ENCODE measurements at places on chromosomes 2 and 18. TPM values are rescaled to one million over a fixed set of nuclear protein-coding genes. Genes with fewer than 3 reads are reported as not detected.
A peak's percentile ranks its signal among the peaks of the same experiment; 100 is the strongest.

DNA sequence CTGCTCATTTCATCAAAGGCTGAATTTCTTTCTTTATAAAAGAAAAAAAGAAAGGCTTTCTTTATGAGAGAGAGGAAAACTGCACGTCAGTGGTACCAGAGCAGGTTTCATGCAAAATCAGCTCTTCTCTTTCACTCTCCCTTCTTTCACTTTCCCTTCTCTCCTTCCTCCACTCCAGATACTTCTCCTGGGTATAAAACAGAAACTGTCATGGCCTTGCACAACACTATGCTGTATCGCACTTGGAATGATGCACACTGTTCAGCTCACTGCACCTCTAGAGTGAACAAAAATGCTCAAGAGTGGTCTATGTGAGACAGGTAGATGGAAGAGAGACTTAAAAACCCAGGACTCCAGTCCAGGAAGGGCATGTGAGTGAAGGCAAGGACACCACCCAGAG lies 73.8 kb downstream of the KLF7 start:
- DNase-seq = no peak

Gene FAP
- polyA plus RNA-seq = 1.8 TPM

DNA sequence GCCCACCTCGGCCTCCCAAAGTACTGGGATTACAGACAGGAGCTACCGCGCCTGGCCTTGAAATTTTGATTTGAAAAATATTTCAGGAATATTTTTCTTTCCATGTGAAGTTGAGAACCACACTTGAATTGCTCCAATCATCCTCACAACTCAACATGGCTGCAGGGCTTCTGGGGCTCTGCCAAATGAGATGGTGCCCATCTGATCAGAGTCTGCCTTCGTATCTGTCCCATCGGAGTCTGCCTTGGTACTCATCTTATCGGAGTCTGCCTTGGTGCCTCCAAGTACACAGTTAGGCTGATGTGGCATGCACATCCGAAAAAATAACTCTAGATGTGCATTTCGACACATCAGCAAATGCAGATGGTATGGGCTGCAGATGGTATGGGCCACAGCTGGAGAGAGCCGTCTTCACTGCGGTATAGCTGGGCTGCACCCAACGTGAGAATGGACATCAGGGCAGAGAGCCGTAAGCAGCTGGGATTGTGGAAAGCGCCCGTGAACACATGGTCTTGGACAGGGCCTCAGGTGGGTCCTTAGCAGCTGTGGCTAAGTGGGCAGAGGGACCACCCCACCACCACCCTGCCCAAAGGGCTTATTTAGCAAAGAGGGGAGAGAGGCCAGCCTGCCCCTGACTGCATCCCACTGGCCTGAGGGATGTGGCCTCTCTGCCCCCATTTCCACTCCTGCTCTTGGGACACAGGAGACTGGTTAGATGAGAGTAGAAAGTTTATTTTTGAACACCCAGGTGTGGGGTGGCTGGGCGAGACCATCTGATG lies 52.1 kb upstream of the RBM44 start:
- DNase-seq = no peak

DNA sequence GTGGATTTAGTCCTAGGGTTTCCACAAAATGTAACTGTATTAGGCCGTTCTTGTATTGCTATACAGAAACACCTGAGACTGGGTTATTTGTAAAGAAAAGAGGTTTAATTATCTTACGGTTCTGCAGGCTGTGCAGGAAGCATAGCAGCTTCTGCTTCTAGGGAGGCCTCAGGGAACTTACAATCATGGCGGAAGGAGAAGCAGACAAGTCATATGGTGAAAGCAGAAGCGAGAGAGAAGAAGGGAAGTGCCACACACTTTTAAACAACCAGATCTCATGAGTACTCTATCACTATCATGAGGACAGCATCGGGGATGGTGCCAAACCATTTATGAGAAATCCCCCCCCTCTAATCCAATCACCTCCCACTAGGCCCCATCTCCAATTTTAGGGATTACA lies 9.5 kb upstream of the CCDC68 start:
- DNase-seq = no peak

GRCh38 chr18:74836296-74837139 lies 238.8 kb downstream of the ZNF407 start:
- DNase-seq = no peak

DNA sequence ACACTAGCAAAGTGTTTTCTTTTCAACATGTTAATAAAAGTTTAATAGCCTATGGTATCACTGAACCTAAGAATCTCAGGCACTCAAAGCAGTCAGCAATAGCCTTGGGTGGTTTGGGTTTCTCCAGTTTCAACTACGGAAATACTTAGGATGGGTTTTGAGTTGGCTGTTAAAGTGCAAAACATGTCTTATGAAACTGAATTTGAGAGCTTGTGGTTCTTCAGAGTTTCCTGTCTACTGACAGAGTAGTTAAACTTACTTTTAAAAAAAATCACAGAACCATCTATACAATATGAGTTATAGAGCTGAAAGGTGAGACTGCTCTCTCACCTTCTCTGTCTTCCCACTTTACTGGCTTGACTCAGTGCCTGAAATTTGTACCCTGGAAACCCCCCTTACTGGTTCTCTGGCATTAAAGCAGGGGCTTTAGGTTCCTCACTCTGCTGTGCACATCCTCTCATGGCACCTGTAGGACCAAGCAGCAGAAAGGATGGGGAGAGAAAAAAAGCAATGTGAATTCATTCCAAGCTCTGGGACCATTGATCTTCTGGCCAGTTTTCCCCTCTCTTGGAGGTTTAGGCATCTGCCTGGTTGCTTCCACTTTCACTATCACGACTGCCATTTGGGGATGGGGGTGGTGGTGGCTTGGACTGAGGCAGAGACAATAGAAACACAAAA lies 18.1 kb downstream of the CCDC141 start:
- DNase-seq = peak; percentile 55

- DNase-seq = no peak
Measured at GRCh38 chr2:113723411-113723810, 33.0 kb downstream of the SLC35F5 start.

DNA sequence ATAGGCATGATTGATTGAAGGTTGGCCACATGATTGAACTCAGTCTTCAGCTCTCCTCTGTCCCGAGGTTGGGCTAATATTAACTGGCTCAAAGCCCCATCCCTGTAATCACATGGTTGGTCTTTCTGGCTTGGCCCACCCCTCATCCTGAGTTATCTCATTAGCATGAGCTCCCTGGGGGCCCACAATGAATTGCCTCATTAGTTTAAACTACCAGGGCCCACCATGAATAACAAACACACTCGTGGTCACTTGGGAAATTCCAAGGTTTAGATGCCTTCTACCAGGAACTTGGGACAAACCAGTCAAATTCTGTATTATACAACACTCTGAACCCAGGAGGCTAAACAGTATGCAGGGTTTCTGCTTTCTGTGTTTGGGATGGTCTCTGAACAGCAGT lies 121.7 kb upstream of the B3GNT2 start:
- no peak for DNase-seq

DNA sequence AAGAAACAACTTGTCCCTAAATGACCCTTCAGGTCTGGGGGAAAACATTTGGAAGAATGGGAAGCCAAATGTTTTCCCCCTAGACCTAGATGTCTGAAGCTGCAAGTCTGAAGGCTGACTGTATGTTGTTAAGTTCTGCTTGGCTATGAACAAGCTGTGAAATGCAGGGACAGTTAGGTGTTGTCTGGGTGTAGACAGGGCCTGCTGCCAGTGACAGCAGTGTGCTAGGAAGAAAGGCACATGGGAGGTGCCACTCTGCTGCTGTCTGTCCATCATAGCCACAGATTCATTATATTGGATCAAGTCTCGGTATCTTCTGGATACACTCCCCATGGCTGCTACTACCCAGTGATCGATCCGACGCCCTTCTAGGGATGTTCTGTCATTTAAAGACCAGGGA lies 265.9 kb upstream of the PXDN start:
- no peak for DNase-seq

Gene MYO5B
- 11.1 TPM for polyA plus RNA-seq

DNA sequence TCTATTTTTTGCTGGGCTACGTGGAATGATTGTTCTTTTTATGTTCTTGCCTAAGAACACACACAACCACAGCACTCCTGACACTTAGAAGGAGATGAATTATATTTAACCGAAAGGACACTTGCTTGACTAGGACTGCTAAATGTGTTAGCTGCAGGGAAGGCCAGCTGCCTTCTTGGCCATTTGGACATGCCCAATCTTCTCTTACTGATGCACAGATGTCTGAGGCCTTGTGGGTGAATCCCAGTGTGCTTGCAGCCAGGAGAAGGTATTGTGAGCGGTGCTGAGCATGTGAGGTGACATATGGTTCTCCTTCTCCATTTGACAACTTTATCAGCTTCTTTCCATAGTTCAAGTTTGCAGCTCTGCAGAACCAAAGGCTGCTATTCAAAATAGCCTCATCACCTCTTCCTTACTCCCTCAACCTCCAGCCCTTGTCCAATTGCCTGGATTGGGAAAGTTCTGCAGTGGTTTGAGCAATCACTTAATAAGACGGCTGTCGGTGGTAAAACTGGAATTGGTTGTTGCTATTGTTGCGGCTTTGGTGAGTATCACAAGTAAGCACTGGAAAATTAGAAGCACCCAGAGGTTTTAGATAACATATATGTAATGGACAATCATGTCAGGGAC lies 1113.3 kb downstream of the TSN start:
- no peak for DNase-seq

- no peak for DNase-seq
Measured at GRCh38 chr2:23414871-23415270, 29.9 kb downstream of the KLHL29 start.

Gene CMPK2
- 9.3 TPM for polyA plus RNA-seq

DNA sequence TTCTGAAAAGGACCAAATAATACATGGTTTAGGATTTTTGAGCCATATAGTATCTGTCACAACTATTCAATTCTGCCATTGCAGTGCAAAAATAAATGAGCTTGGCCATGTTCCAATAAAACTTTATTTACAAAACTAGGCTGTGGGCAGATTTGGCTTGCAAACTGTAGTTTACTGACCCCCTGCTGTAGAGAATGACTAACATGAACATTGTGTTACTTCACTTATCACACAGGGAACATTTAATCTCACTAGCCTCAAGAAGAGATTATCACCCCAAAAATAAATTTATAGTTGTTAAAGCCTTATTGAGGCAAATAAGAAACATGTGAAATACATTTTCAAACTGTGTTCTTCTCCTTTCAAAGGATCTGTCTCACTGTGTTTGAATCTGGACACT lies 766.2 kb downstream of the MBD2 start:
- no peak for DNase-seq

DNA sequence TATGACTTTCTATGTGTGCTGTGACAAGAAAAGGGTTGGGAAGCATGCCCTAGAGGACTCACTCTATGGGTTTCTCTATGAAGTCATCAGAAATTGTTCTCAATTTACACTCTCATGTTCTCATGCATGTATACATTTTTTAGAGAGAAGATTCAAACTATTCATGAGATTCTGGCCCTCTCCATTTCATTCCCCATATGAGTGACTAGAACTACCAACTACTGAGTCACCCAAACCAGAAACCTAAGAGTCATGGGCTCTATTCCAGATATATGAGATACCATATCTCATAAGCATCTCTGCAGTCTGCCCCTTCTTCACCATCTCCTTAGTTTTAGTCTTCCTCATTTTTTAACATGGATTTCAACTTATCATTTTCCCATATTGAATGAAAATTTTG lies 87.7 kb downstream of the EXOC6B start:
- DNase-seq = no peak

Gene SLC40A1
- 53.1 TPM for polyA plus RNA-seq

DNA sequence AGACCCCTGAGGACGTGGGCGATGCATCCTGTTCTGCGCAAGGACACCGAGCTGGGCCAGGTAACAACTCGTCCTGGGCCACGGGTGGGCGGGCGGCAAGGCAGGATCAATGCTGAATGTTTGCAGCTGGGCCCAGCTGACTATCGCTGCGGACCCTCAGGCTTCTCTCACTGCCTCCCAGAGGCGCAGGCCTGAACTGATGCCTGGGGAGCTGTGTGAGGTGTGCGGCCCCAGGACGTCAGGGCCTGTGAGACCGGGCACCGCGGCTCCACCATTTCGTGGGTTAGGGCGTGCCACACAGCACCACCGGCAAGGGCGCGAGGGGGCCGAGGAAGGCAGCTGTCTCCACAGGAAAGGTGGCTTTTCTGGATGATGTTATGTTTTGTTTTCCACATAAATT lies 307.4 kb downstream of the NDUFA10 start:
- no peak for DNase-seq

Gene PROM2
- polyA plus RNA-seq = 4.3 TPM

DNA sequence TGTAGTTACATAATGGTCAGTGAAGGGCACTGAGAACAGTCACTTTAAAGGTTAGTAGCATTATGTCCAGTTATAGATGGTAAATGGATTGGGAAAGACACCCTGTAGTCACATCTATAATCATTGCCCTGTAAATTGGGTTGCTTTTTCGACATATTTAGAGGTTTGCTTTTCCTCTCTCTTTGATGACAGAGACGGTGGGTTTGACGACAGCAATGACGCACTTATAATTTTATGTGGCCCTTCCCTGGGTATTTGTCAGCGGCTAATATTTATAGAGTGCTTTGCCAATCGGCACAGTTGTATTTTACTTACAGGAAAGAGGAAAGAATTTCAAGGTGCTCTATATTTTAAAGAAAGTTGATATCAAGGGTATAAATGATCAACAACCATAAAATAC lies 2.8 kb downstream of the CPS1 start:
- no peak for DNase-seq

- DNase-seq = no peak
Measured at GRCh38 chr18:9188359-9189231, 52.0 kb downstream of the ANKRD12 start.

GRCh38 chr2:121287146-121287798 lies 2.3 kb upstream of the TFCP2L1 start:
- DNase-seq = no peak

GRCh38 chr2:204074456-204074855 lies 137.9 kb downstream of the ICOS start:
- DNase-seq = no peak

DNA sequence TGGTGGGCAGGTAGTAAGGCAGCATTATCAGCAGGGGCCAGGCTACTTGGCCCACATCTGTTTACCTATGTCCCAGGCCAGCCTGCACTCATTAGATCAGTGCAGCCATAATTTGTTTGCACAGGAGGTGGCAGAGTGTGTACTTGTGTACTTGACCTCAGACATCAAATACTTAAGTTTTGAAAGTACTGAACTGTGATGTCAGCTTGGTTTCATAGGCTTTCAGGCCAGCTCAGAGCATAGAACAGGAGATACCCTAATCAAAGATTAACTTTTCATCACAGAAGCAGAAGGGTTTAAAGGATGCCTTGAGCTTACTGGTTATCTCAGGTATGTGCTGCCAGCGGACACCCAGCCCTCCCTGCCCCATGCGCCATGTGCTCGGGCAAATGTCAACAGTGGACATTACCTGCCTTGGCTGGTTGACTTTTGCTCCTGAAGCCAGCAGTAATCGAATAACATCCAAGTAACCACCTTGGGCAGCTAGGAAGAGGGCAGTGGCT lies 33.2 kb downstream of the ANKRD29 start:
- DNase-seq = no peak

Gene GPR75
- polyA plus RNA-seq = 0.50 TPM

DNA sequence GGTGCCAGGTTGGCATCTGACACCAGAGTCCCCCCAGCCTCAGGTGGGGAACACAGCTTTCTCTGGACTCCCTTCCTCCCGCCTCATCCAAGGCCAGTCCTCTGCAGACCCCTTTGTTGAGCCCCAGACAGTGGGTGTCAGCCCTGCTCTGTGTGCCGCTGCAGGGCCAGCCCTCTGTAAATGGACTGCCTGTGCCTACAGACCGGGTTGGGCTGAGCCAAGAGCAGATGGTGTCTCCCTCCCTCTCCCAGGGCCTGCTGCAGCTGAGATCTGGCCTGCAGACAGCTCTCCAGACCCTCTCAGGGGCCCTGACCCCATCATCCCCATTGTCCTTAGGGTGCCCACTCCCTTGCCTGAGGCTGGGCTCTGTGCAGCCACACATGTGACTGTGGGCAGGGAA lies 160.8 kb downstream of the KLHL29 start:
- no peak for DNase-seq

Gene IL1F10
- polyA plus RNA-seq = 1.1 TPM

Measured in thymus (tissue), 14 donors.